ENCODE measurements at places on chromosomes 1 and 21.
A peak's percentile ranks its signal among the peaks of the same experiment; 100 is the strongest.

DNA sequence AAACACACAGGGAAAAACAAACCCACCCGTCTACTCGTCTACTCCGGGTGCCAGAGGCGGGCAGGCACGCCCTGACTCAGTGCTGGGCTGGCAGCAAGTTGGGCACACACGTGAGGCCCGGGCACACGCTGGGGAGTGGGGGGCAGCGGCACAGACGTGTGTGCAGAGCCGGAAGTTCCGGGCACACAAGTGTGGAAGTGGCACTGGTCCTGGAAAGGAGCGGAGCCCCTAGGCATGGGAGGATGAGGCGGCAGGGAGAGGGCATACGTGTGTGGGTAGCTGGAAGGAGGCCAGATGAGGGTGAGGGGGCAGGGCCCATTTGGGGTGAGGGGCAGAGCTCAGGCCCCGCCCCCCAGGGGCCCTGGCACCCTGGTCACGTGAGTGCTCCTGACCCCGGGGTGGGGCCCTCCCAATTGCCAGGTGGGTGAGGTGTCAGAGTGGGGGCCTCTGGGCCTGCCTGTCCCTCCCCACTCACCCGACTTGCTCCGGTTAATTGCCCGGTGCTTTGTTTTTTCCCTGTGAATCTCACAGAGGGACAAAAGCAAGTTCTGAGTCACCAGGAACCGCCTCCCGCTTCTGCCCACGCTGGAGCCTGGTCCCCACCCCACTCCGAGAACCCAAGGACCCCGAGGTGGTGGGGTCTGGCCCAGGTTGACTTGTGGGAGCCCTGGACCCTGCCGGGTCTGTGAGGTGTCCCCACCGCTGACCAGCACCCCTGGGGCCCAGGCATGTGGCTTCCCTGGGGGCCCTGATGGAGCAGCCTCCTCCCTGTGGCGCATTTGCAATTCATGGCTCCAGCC lies 104.8 kb upstream of the CASZ1 start:
- no peak for DNase-seq
- H3K4me1 ChIP-seq, result peaks cover 10% of the 10 kb centered on the region
- no peak overlapping the region for H3K27ac ChIP-seq
- no peak overlapping the region for H3K4me3 ChIP-seq
- H3K36me3 ChIP-seq, result no peaks in the 10 kb centered on the region

- H3K4me3 ChIP-seq, result no peak overlapping the region
- H3K27me3 ChIP-seq, result no peaks in the 10 kb centered on the region
- H3K27ac ChIP-seq, result no peak overlapping the region
- H3K36me3 ChIP-seq, result no peaks in the 10 kb centered on the region
- DNase-seq, result no peak
- no peaks in the 10 kb centered on the region for H3K4me1 ChIP-seq
These were observed 548.8 kb upstream of the ADAMTS5 start for GRCh38 chr21:27515676-27516075.

GRCh38 chr21:46081022-46081861 lies 16.7 kb upstream of the COL6A2 start:
- H3K27me3 ChIP-seq, result no peaks in the 10 kb centered on the region
- no peak overlapping the region for H3K27ac ChIP-seq
- DNase-seq, result peak; percentile 6
- H3K4me1 ChIP-seq, result no peaks in the 10 kb centered on the region

DNA sequence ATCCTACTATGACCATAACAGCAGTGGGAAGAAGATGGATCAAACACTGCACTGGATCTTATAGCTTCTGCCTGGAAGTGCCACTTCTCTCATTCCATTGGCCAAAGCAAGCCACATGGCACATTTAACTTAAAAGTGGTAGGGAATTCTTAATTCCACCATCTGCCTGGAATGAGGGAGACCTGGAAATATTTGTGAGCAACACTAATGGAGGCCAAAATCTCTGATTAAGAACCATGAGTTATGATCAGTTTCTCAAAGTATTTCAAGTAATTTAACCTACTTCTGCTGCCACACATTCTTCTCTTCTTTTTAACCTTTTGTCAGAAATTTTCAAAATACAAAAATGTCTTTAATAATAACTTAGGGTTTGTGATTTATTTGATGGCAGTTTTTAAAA lies 154.0 kb upstream of the C1orf87 start:
- H3K36me3 ChIP-seq, result no peaks in the 10 kb centered on the region
- H3K27ac ChIP-seq, result no peak overlapping the region
- H3K4me1 ChIP-seq, result no peaks in the 10 kb centered on the region
- H3K4me3 ChIP-seq, result no peak overlapping the region

GRCh38 chr1:94009304-94009703 lies 100.1 kb upstream of the GCLM start:
- H3K36me3 ChIP-seq, result no peaks in the 10 kb centered on the region
- DNase-seq, result no peak
- peaks cover 9% of the 10 kb centered on the region for H3K27me3 ChIP-seq
- no peaks in the 10 kb centered on the region for H3K4me1 ChIP-seq

GRCh38 chr1:47243910-47244309 lies 11.9 kb upstream of the TAL1 start:
- no peak for DNase-seq
- H3K4me3 ChIP-seq, result no peak overlapping the region
- H3K4me1 ChIP-seq, result no peaks in the 10 kb centered on the region

DNA sequence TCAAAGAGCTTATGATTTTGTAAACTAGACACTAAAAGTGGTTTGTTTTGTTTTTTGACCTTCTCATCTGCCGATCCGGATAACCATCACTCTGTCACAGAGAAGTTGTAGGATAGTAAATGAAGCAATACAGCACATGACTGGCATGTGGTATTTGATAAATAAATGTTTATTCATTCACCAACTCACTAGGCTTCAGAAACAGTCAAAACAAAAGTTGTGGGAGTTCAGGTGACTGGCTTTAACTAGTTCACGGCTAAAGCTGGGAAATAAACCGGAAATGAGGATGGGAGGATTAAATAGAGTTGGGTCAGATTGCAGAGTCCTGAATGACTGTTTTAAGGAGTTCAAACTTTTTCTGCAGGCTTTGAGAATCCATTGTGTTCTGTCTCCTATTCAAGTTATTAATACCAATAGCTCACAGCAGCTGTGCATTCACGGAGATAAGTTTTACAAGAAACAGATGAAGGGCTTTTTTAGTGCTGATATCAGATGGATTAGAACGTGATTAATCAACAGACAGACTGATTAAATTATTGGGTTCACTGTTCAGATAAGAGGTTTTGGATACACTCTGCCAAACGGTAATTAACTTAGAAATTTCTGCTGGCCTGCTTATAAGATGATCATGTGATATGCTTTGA lies 463.3 kb downstream of the DPYD start:
- H3K36me3 ChIP-seq, result no peaks in the 10 kb centered on the region
- DNase-seq, result no peak
- H3K27me3 ChIP-seq, result no peaks in the 10 kb centered on the region

GRCh38 chr1:19445417-19446342 lies 39.7 kb downstream of the CAPZB start:
- H3K36me3 ChIP-seq, result peaks cover 40% of the 10 kb centered on the region
- H3K27me3 ChIP-seq, result no peaks in the 10 kb centered on the region
- H3K4me1 ChIP-seq, result peaks cover 86% of the 10 kb centered on the region
- peak overlapping the region; percentile 63 for H3K27ac ChIP-seq
- no peak for DNase-seq
- H3K4me3 ChIP-seq, result peak overlapping the region; percentile 2

DNA sequence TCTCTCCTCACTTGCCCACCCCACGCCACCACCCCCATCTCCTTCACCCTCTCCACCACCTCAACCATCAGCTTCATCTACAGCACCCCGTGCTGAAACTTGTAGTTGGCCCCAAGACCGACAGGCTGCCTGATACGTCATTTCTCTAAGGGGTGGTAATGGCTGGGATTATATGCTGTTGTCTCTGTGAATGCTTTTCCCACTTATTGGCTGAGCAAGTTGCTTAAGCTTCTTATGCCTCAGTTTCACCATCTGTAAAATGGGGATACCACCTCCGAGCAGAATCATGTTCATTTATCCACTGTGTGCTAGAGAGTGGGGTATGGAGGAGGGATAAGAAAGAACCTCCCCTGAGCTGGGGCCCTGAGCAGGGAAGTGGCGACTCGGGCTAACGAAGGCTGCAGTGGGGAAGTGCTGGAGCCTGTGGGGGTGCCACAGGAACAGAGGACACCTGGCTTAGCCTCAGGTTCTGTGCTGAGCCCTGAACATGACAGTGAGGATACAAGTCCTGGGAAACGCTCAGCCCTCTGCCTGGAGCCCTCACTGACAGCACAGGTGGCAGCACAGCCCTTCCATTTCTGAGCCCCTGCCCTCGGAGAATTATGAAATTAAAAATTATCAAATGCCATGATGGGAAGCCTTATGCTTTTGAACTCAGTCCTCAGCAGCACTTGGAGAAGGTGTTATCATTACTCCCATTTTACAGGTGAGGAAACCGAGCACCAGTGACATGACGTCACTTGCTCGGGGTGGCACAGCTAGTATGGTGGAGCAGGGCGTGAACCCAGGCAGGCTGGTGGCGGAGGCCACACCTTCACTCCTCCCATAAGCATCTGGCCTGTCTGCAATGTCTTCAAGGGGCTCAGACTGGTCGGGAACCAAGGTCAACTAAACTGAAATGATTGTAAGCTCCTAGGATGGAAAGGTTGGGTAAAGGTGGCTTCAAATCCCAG lies 2.8 kb downstream of the MATN1 start:
- H3K27ac ChIP-seq, result peak overlapping the region; percentile 26
- H3K4me1 ChIP-seq, result peaks cover 47% of the 10 kb centered on the region
- H3K36me3 ChIP-seq, result peaks cover 36% of the 10 kb centered on the region
- H3K27me3 ChIP-seq, result no peaks in the 10 kb centered on the region
- no peak for DNase-seq

- H3K36me3 ChIP-seq, result no peaks in the 10 kb centered on the region
- H3K27me3 ChIP-seq, result peaks cover 35% of the 10 kb centered on the region
- H3K4me1 ChIP-seq, result peaks cover 28% of the 10 kb centered on the region
- no peak overlapping the region for H3K27ac ChIP-seq
- no peak overlapping the region for H3K4me3 ChIP-seq
These were observed 1.6 kb downstream of the CRABP2 start for GRCh38 chr1:156703741-156704140.

GRCh38 chr1:81617308-81617967 lies 183.3 kb upstream of the ADGRL2 start:
- H3K4me1 ChIP-seq, result no peaks in the 10 kb centered on the region
- no peaks in the 10 kb centered on the region for H3K27me3 ChIP-seq
- DNase-seq, result no peak
- no peak overlapping the region for H3K4me3 ChIP-seq
- no peak overlapping the region for H3K27ac ChIP-seq

DNA sequence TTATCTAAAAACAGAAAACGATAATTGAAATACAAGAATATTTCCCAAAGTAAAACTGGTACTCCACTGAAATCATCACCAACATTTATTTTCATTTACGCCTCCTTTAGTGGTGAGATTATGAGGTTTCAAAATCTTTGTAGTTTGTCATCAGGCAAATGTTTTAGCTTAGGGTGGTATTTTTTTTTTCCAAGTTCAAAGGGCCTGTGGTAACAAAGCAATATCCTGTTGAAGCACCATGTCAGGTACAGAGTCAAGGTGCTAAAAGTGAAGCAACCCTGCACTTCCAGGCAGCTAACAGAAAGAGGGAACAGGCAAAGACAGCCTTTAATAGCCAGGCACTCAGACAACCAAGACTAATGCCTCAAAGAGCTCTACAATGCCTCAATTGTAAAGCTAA lies 89.2 kb downstream of the JAK1 start:
- H3K27me3 ChIP-seq, result no peaks in the 10 kb centered on the region
- DNase-seq, result no peak
- H3K4me1 ChIP-seq, result peaks cover 7% of the 10 kb centered on the region
- H3K36me3 ChIP-seq, result peaks cover 84% of the 10 kb centered on the region

DNA sequence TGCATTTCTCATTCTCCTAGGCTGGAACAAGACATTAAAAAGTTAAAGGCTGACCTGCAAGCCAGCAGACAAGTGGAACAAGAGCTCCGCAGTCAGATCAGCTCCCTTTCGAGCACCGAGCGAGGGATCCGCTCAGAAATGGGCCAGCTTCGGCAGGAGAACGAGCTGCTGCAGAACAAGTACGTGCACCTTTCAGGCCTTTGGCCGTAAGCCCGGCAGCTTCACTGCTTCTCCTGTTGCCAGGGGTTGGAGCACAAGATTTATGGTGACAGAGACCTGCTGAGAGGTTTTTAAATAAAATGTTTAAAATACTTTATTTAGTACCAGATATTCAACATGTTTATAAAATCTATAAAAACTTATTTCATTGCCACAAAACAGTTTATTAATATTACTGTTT lies 53.4 kb downstream of the MACO1 start:
- H3K4me3 ChIP-seq, result no peak overlapping the region
- H3K27me3 ChIP-seq, result no peaks in the 10 kb centered on the region
- peaks cover 16% of the 10 kb centered on the region for H3K4me1 ChIP-seq
- no peak overlapping the region for H3K27ac ChIP-seq

- no peaks in the 10 kb centered on the region for H3K36me3 ChIP-seq
- DNase-seq, result no peak
- H3K27me3 ChIP-seq, result no peaks in the 10 kb centered on the region
- H3K27ac ChIP-seq, result no peak overlapping the region
- no peaks in the 10 kb centered on the region for H3K4me1 ChIP-seq
These were observed 177.3 kb downstream of the KCTD3 start for GRCh38 chr1:215744419-215744818.

- H3K27ac ChIP-seq, result no peak overlapping the region
- no peak for DNase-seq
- H3K4me3 ChIP-seq, result no peak overlapping the region
- H3K4me1 ChIP-seq, result peaks cover 17% of the 10 kb centered on the region
- peaks cover 52% of the 10 kb centered on the region for H3K27me3 ChIP-seq
These were observed 66.1 kb upstream of the AKT3 start for GRCh38 chr1:243916160-243916559.

Data from activated B cell treated with CpG ODN at 0.5 μM for 24 hours (primary cell).